ENCODE measurements at places on chromosomes 1 and 21.
A peak's percentile ranks its signal among the peaks of the same experiment; 100 is the strongest.

DNA sequence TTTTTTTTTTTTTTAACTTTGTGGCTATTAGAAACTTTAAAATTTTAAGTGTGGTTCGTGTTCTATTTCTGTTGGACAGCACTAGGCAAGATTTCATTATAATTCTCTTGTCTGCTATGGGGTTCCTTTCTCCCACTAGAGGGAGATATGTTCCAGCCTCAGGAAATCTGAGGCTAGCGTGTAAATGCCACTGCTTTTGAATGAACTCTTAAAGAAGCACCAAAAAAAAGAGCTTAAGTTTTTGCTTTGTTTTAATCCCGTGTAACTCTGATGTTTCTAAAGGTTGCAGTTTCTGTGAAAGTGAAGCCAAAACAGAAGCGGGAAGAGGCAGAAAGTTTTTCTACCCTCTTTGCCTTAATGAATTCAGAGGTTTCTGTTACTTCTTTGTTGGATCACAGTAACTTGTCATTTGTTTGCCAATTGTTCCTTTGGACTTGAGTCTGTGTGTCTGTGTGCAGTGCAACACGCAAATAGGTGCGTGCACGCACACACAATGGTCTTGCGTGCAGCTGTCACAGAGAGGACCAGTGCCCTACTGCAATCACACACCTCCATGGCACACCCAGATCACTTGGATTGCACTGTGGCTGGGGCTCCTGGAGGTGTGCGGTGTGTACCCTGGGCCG lies 32.3 kb downstream of the HHAT start:
- no peak for DNase-seq

- DNase-seq: peak; percentile 75
These were observed 10.7 kb downstream of the FOXO6 start for GRCh38 chr1:41371630-41372599.

GRCh38 chr1:76162254-76162653 lies 87.7 kb downstream of the ST6GALNAC3 start:
- DNase-seq: no peak

DNA sequence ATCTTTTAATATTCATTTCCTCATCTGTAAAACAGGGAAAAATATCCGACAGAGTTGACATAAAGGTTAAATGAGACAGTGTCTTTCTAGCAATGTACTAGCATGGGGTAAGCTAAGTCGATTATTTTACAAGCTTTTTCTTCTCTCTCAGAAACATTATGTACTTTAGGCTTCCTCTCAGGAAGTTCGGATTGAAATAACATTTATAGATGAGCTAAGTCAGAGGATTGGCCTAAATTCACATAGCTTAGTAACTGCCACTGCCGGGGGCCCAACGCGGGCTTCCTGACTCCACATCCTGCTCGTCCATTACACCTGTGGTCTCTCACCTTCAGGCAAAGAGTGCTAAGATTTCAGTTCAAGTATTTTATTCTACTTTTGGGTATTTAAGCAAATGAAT lies 462.3 kb upstream of the NFIA start:
- DNase-seq: no peak

- DNase-seq: no peak
These were observed 24.0 kb downstream of the MRAP start for GRCh38 chr21:32322676-32323075.

All from amygdala (tissue), 56 donors.